ENCODE measurements at places on chromosomes 4 and X. TPM values are rescaled to one million over a fixed set of nuclear protein-coding genes. Genes with fewer than 3 reads are reported as not detected.

- no peak for DNase-seq
Measured at GRCh38 chrX:18674417-18674787, 2.5 kb upstream of the RS1 start.

GRCh38 chr4:150164956-150165629, 86.8 kb downstream of the DCLK2 start:
- DNase-seq, result no peak

GRCh38 chr4:122806981-122807679, 19.5 kb upstream of the FGF2 start:
- no peak for DNase-seq

GRCh38 chr4:184383497-184384055, 90.8 kb downstream of the IRF2 start:
- peak; percentile 96 for DNase-seq

- no peak for DNase-seq
Measured at GRCh38 chr4:47120783-47121182, 89.4 kb downstream of the GABRB1 start.

GRCh38 chr4:52638717-52639116, 20.4 kb downstream of the USP46 start:
- DNase-seq, result no peak

GRCh38 chr4:45410701-45411210, 684.4 kb upstream of the GNPDA2 start:
- DNase-seq, result no peak

- peak; percentile 73 for DNase-seq
Measured at GRCh38 chr4:53702334-53703266, 111.3 kb upstream of the LNX1 start.

DNA sequence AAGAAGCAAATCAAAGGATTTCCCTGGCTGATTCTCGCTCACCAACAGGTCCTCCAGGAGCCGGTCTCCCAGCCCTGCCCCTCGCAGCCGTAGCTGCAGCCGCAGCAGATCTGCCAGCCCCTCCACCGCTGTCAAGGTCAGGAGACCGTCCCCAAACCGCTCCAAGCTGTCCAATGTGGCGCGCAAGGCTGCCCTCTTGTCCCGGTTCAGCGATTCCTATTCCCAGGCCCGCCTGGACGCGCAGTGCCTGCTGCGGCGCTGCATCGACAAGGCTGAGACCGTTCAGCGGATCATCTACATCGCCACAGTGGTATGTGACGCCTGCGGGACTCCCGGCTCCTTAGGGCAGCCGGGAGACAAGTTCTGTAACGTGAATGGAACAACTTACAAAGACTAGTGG, 25.6 kb downstream of the SPATA18 start:
- DNase-seq, result no peak

DNA sequence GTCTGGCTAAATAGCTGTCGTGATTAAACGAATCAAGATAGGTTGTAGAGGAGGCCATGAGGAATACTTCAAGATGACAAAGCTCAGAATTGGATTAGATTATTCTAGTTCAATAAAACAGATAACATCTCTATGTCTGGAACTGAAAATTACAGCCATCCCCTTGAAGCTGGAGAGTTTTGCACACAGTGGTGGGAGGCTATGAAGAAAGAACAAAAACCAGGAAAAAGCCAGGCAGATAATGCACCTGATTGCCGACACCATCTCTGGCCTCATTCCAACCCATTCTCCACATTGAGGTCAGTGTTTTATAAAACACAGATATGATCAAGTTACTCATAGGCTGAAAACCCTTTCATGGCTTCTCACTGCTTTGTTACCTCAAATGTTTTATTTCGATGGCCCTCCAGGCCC, 188.3 kb downstream of the RASL11B start:
- no peak for DNase-seq

DNA sequence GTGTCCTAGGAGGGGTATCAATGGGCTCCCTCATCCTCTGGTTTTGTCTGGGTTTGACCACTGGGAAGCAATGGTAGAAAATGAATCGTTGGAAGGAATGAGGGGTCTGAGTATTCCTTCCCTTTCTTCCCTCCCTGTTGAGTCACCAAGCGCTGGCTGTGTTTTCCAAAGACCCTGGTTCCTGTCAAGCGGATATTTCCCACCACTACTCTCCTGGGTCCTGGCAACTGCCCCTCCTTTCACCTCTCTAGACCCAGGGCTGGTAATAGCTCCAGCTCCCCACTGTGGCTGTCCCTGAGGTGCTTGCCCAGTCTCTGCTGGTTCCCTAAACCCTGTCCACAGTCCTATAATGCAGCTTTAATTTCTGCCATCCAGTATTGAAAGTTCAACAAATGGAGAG, 22.2 kb downstream of the SMIM43 start:
- DNase-seq, result no peak

DNA sequence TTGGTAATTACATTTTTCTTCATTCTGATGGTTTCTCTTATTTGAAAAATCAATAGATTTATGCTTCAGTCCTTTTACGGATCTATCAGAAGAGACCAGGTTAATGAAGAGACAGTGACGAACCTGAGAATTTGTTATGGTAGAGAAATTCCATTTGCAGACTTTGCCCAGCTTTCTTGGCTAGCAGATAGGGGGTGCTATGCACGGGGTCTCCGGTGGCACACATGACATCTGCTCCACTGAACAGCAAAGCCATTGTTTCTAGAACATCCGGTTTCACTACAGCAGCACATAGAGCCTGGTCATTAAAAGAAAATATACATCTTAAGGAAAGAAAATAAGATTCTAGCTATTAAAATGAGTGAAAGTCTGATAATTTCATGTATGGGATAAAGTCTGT, 85.1 kb downstream of the ARAP2 start:
- no peak for DNase-seq

DNA sequence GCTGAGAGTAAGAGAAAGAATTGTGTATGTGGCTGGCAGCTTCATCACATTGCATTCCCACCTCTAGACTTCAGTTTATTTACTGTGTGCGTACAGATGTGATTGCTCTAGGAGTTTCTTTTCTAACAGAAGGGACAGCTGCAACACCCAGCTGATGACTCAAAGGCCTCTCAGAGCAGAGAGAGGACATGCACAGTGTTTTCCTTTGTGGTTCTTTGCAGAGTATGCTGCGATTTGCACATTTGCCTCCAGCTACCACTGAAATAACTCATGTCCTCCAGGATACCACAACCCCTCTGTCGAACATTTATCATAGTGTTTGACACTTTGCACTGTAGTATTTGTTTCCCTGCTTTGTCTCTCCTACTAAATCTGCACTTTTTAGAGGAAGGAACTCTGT, 294.1 kb downstream of the STIM2 start:
- DNase-seq, result peak; percentile 100

DNA sequence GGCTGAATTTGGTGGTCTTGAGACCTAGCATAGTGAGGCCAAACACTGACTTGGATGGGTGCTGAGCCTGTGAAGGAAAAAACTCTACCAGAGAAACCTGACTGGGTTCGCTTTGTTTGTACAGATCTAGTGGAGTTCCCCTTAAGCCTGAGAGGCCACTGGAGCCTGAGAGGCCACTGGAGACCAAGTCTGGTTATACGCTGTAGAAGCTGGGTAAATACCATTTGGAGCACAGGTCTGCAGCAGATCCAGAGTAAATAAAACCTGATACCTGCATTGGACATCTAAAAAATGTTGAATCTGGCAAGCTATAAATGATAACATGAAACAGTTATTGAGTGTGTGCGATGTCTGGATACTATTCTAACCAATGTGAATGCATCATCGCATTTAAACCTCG, 104.3 kb upstream of the IGSF1 start:
- DNase-seq, result no peak

DNA sequence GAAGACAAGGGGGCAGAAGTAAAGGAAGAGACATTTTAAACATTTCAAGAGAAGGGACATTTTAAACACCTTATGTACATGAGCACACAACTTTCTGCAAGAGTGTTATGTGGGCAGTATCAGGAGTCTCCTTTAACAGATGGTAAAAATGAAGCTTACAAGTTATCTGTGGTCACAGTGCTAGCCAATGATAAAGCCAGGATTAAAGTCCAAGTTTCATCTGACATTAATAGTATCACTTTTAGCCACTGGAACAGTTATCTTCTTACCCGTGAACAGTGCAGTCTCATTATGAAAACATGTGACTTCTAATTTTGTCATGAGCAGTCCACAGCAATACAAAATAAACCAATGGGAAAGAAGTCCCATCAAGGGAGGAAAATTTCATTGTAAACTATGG, 627.9 kb upstream of the AGA start:
- no peak for DNase-seq

DNA sequence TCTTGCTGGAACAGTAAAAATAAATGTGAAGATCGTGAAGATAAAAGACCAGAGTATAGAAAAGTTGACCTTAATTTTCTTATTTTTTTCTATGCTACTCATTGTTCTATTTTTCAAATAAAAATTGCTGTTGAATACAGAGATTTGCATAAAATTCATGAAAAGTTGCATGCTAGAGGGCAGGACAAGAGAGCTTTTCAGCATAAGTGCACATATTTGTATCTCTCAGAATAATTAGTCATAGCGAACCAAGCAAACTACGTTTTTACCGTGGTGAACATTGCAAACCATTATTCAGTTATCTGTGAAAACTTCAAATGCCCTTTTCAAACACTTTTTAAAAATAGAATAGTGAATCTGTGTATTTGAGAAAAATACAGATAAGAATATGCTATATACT, 26.4 kb upstream of the AFF2 start:
- no peak for DNase-seq

GRCh38 chrX:78168065-78168464, 28.6 kb upstream of the TAF9B start:
- DNase-seq, result peak; percentile 0

DNA sequence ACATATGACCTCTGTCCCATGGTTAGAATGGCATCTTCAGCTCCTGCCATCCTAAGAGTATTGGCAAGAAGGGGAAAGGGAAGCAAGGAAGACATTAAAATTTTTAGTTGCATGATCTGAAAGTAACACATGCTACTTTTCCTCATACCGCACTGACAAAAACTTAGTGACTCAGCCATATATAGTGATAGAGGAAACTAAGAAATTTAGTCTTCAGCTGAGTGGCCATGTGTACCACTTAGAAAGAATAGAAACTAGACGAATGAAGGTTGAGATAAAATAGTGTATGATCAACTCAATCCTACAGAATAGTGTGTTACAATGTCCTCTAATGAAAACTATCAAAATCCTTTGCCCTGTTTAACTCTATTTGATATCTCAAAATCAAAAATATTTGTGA, 164.1 kb downstream of the PPP3CA start:
- no peak for DNase-seq

GRCh38 chr4:155271557-155271956, 63.1 kb downstream of the NPY2R start:
- peak; percentile 1 for DNase-seq

GRCh38 chrX:108359806-108360602, 78.2 kb downstream of the COL4A6 start:
- peak; percentile 12 for DNase-seq

- DNase-seq, result no peak
Measured at GRCh38 chr4:171582961-171583581, 230.1 kb upstream of the GALNTL6 start.

GRCh38 chr4:39312816-39313215, 53.3 kb downstream of the RFC1 start:
- DNase-seq, result no peak

GRCh38 chrX:25206778-25207177, 191.0 kb upstream of the ARX start:
- peak; percentile 0 for DNase-seq

DNA sequence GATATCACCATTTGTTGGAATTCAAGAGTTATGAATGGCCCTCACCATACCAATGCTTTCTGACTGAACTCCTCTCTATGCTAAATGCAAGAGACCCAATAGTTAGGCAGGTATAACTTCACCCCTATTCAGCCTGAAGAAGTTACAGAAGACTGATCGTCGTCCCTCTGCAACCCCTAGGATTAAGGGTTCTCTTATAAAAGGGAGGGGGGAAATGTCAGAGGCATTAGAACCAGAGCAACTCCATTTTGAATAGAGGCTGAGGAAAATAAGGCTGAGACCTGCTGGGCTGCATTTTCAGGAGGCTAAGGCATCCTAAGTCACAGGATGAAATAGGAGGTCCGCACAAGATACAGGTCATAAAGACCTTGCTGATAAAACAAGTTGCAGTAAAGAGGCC, 494.3 kb downstream of the SPRY1 start:
- DNase-seq, result no peak

GRCh38 chrX:132576939-132577338, 88.1 kb upstream of the MBNL3 start:
- no peak for DNase-seq

RPL36A gene
- 1,873 TPM for total RNA-seq

DGAT2L6 gene
- total RNA-seq, result not detected

TRIM60 gene
- total RNA-seq, result not detected

RAB33A gene
- not detected for total RNA-seq

RIBC1 gene
- total RNA-seq, result 0.40 TPM

DUSP21 gene
- total RNA-seq, result not detected

CDKL2 gene
- 0.06 TPM for total RNA-seq
